ENCODE measurements at places on chromosomes 7 and 10.

DNA sequence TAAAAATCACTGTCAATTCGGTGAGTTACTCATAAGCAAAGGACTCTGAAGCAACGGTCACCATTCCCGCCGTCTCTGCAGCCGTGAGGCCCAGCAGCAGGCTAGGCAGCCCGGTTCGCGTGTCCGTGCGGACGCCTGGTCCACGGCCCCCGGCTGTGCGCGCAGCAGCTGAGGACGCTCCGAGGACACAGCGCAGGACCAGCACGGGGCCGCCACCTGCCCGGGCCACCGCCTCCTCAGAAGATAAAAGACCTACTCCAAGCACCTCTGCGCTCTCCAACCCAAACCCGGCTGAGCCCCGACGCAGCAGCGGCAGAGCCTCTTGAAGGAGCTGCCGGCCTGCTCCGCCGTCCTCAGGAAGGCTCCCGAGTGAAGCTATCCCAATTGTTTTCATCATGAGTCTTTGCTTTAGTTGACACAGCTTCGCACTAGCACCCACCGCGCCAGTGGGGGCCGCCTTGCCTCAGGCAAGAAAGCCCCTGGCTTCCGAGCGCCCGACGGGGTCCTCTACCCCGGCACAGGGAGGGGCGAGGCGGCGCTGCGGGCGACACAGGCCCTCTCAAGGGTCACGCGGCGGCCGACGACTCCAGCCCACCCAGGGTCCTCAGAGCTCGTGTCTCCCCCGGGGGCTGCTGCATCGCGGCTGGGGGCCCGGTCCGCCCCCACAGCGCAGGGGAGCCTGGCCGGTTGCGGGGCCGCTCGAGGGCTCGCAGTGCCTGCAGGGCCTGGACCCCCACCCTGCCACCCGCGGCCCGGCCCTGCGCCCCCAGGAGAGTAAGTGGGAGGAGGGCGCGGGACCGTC lies 16.9 kb upstream of the GPR146 start:
- no peak for DNase-seq

GRCh38 chr10:78531088-78531487 lies 497.4 kb downstream of the RPS24 start:
- no peak for DNase-seq

DNA sequence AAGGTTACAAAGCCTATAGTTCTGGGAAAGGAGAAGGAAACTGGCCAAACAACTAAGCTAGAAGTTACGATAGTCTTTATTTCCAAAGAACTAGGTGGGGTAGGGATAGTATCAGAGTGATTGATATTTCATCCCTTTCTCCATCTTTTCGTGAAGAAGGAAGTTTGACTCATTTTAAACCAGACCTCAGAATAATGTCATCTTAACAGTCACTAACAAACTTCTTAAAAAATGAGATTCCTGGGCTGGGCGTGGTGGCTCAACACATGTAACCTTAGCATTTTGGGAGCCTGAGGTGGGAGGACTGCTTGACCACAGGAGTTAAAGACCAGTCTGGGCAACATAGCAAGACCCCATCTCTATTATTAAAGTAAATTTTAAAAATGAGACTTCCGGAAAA lies 69.4 kb downstream of the ARL4A start:
- DNase-seq: no peak

DNA sequence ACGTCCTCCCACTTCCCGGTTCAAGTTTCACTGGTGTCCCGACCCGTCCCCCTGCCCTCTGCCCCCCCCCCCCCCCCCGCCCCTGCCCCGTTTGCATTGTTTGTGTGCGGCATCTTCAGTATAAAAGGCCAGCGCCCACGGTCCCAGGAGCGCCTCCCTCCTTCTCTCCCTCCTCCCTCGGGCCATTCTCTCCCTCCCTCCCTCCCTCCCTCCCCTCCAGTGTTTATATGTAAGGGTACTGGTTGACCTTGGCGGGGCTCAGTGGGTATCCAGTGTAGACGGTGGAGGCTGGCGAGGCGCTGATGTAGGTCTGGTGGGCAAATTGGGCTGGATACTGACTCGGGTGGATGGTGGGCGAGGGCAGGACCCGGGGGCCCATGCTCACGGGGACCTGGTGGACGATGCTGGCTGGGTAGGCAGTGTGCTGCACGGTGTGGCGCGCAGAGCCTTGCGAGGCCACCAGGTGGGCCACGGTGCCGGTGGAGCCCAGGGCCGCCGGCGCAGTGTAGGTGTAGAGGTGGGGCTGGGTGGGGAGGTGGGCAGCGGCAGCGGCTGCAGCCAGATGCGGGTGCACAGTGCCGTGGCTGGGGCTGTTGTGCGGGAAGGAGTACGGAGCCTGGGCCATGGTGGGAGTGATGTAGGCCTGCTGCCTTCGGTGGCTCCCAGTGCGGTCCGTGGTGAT lies 49.4 kb downstream of the CLEC2L start:
- DNase-seq: no peak

- DNase-seq: no peak
These were observed 38.6 kb downstream of the TRIL start for GRCh38 chr7:28919510-28919909.

GRCh38 chr10:60932756-60933155 lies 11.2 kb downstream of the RHOBTB1 start:
- no peak for DNase-seq

- DNase-seq: no peak
These were observed 145.4 kb downstream of the NEURL1 start for GRCh38 chr10:103638948-103639347.

GRCh38 chr10:75599875-75600648 lies 168.6 kb downstream of the LRMDA start:
- DNase-seq: no peak

- DNase-seq: no peak
These were observed 12.3 kb downstream of the DDIT4 start for GRCh38 chr10:72285972-72286521.

DNA sequence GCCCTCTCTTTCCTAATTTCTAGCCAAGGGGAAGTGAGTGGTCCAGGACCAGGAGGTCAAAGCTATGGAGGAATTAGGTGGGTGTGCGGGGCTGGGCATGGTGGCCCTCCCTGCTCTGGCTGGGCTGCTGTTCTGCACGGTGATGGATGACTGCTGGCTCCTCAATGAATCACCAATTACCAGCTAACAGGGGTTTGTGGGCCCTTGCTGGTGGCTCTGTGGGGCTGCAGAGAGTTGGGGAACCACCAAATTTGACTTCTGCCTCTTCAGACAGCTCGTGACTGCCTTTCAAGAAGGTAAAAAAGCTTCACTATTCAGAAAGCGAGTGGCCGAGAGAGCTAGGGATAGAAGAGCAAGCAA lies 35.0 kb upstream of the HABP2 start:
- DNase-seq: no peak

DNA sequence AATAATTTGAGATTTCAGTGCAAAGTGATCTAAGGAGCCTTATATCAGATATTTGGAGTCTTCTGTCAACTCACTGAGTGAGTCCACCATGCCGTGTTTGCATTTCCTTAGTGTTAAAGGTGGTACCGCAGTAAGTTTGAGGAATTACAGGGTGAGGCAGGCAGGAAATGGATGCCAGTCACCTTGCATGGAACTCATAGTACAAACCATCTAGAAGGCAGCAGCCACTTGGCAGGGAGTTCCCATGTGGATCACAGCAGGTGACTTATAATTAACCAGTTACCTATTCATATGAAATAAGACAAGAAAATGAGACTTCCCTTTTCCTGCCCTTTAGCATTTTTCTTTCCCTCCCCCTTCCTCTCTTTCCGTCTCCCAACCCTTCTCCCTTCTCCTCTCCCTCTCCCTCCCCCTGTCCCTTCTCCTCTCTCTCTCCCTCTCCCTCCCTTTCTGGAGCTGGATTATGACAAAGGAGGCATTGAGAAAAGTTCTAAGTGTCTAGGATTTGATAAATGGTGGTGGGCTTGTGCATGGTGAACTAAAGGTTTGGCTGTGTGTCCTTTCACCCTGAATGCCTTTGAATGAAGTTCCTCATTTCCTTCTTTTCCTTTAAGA lies 94.1 kb downstream of the LRRC4 start:
- DNase-seq: no peak

GRCh38 chr7:49346195-49346899 lies 422.0 kb downstream of the CDC14C start:
- DNase-seq: no peak

DNA sequence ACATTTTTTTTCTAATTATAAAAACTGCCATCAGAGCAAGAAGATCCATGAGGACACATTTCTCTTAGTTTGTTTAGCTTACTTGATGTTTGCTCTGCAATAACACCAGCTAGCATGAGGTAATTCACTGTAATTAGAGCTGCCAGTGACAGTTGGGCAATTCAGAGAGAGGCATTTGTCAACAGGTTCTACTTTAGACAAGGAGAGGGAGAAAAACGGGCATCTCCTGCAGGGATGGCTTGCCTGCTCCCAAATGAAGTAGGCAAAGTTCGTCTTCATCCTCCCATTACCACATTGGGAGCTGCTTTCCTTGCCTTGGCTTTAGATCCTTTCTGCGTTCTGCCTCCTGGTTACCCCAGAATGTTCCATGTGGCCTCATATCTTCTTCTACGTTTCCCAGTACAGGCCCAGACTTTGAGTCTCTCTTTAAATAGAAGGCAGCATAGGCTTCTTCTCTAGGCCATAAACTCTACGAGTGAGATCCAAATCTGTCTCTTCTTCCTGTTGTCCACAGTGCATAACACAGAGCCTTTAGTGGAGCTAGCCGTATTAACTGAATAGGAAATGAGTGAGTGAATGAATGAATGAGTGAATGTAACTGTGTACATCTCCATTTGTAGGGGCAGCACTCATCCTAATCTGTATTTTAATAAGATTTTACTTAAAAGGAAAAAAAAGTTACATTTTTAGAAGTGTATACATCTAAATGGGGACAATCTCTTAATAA lies 21.2 kb downstream of the ASB15 start:
- no peak for DNase-seq

DNA sequence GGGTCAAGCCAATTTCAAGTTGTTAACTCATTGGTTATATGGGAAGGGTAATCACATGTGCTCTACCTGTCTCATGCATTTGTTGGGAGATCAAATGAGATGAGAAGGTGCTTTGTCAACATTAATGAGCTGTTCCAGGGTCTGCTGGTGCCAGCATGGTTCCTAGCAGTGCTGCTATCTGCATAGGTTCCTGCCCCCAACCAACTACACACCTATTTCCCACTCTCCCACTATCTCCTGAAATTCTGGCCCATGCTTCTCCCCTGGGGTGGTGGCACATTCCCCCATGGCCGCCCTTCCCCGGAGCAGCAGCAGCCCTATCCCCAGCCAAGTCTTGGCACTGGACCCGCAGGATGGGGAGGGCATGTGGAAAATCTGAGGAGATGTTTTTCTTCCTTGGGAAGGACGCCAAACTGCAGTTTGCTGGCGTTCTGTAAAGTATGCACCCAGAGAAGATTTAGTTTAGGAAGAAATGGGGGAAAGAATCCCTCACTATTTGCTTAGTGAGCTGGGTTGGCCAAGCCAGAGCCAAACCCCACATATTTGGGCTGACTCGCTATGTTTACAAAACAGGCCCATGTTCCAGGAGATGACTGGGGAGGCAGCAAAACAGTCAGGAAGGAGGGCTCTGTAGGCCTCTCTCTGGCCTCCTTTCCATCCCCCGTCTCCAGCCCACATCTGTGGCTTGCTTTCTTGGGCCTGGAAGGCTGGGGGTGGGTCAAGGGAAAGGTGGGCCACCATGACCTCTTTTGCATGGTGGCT lies 42.5 kb downstream of the PPP1R3C start:
- DNase-seq: no peak
